ENCODE measurements at places on chromosomes 16 and 17.

DNA sequence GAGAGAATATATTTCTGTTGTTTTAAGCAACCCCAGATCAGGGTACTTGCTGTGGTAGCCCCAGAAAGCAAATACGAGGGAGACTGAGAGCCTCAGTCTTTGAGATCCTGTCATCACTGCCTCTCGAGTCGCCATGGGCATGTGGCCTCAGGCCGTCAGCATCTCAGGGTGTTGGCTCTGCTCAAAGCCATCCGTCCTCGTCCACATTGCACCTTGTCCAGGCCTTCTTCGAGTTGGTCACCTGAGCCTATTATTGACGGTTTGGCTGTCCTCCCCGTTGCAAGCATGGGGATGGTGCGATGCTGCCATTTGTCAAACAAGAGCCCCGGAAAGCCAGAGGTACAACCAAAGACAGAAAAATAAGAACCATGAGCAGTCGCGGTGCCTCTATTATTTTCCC lies 136.9 kb downstream of the IRF8 start:
- DNase-seq: no peak

- no peak for DNase-seq
Measured at GRCh38 chr16:51635181-51635580, 484.1 kb upstream of the SALL1 start.

DNA sequence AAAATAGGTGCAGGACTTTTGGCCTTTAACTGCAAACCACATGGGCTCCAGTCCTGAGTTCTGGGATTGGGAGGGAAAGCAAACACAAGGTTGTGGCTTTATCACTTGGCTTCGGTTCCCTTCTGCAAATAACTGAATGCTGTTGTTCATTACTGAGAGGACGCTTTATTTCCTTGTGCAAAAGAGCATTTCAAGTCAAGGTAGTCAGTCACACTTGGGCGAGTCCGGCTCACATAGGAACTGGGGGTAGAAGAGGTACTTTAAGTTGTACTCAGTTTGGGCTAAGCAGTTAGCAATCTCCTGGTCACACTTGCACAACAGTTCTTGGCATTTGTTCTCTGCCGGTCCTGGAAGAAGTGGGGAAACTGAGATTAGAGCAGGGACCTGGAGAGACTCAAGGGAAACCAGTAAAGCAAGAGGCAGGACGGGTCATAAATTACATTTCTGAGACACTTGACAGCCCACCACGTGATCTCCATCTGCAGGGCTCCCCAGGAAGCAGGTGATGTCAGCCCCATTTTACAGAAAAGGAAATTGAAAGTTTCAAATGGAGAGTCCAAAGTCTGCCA lies 21.6 kb downstream of the PLA2G10 start:
- no peak for DNase-seq

DNA sequence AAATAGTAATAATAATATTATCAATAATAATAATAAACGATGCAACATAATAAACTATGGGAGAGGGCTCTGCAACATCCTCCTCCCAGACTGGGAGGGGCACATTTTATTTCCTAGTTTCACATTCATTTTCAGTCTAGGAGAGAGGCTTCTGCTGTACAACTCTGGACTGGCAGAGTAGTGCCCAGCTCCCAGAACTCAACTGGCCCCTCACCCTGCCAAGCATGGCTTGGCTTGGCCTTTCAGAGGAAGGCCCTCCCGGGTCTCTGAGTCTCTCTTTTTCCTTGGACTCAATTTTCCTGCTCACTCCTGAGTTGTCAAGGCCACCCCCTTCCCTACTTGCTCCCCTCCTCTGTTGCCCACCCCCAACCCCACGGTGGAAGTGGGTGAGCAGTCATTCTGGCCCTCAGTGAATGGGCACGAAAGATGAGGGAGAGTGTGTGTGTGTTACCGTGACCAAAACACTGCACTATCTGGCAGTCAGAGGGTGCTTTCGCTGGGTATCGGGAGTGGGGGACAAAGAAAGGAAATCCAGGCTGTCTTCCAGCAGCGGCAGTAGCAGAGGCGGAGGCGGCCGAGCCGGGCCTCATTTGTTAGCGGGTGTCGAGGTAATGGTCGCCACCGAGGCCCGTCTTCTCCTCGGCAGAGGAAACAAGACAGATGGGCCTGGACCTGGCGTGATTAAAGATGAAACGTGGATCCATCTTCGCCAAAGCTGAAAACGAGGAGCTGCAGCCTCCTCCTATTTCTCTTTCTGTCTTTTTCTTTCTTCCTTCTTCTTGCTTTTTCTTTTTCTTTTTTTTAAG lies 2.3 kb downstream of the HOXB4 start:
- no peak for DNase-seq

DNA sequence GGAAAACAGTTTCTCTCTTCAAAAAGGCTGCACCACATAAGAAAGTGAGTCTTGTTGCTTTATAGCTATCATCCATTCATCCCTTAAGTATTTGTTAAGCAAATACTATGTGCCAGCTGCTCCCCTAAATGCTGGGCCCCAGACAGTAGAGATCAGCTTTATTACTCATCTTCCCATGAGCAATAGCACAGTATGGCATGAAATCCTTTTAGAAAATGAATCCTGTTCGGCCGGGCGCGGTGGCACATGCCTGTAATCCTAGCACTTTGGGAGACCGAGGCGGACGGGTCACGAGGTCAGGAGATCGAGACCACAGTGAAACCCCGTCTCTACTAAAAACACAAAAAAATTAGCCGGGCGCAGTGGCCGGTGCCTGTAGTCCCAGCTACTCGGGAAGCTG lies 99.5 kb downstream of the MYO1D start:
- DNase-seq: no peak

DNA sequence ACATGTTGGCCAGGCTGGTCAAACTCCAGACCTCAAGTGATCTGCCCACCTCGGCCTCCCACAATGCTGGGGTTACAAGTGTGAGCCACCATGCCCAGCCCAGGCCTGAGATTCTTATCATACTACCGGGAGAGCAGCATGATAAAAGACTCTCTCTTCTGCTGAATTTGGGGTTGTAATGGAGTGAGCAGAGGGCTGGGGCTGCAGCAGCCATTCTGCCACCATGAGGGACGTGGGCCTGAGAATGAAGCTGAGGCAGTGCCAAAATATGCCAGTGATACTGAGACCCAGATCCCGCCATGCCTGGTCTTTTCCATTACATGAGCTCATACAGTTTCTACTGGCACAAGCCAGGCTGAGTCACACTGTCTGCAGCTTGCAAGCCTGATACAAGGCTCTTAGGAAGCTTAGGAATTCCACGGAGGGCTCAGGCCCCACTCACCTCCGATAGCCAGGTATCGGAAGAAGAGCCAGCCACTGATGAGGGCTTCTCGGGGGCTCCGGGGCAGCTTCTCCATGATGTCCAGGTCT lies 19.6 kb upstream of the P2RX1 start:
- no peak for DNase-seq

GRCh38 chr17:49266233-49266632 lies 35.6 kb upstream of the PHOSPHO1 start:
- no peak for DNase-seq

- no peak for DNase-seq
Measured at GRCh38 chr17:50365649-50366393, 7.2 kb downstream of the MRPL27 start.

- no peak for DNase-seq
Measured at GRCh38 chr17:38443356-38444031, 15.2 kb downstream of the ARHGAP23 start.

DNA sequence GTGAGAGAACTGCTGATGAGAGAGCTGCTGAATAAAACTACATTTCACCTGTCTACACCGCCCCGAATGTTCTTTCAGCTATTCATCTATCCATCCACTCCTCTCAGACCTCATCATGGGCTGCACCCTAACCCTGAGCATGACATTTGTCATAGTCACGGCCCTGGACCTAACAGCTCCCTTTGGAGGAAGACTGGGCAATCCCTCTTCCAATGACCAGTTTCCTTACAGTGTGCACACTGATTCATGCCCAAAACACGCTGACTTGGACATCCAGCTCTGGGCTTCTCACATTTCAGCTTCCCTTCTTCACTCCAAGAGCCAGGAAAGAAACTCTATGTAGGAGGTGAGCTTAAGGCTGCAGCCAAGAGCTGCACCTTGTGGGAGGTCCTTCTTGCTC lies 41.8 kb upstream of the ARL4D start:
- DNase-seq: no peak

- DNase-seq: no peak
Measured at GRCh38 chr16:57637965-57638364, 9.5 kb downstream of the ADGRG1 start.

DNA sequence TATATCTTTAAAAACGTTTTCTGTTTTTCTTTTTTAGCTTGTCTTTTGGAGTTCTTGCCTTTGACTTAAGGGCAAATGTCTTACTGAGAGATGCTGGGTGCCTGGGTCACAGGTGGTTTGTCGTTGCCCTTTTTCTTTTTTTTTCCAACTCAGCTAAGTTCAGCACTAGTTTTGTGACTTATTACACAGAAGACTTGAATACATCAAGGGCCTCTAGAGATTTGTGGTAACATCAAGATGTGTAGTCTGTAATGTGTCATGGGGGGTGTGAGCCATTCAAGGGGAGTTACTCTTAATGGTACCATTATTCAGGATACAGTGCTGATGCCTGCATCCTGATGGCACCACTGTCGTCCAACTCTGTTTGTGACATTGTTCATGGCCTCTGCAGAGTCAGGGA lies 95.1 kb downstream of the PRKCA start:
- DNase-seq: no peak

DNA sequence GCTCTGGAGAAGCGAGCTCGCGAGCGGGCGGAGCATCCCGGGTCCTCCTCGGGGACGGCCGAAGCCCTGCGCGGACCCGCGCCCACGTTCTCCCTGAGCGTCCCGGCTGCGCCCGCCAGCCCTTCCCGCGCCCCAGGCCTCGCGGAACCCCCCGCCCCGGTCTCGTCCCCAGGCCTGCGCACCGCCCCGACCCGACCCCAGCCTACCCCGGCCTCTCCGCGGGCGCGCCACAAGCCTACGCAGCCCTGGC lies 159 bp downstream of the USP36 start:
- DNase-seq: no peak

DNA sequence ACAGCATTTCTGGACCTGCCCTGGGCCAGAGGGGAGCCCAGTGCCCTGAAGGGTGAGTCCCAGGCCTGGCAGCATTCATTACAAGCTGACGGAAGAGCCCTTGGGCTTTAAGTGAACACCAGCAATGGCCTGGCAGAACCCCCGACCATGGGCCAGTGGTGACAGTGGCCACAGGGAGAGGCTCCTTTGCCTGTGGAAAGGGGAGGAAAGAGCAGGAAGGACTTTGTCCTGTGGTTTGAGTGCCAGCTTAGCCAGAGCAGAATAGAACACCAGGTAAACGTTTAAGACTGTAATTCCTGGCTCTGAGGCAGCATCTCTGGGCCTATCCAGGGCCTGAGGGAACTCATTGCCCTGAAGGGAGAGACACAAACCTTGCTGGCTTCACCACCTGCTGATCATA lies 34.3 kb upstream of the ATP2C2 start:
- DNase-seq: no peak

DNA sequence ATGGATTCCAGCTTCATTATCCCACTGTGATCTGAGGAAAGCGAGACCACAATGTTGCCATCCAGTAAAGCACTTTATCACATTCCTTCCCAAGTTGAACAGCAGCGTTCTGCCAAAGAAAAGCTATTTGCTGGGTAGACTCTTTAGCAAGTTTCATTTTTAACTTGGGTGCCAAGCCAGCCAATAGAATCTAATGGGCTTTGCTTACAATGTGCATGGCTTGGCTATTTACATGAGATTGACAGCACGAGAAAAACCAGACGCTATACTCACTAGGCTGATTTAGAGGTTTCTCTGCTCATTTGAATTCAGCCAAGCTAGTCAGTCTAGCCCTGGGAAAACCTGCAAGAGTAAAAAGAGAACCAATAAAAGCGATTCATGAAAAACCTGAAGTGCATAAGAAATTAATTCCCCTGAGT lies 108.9 kb downstream of the CDH13 start:
- no peak for DNase-seq

DNA sequence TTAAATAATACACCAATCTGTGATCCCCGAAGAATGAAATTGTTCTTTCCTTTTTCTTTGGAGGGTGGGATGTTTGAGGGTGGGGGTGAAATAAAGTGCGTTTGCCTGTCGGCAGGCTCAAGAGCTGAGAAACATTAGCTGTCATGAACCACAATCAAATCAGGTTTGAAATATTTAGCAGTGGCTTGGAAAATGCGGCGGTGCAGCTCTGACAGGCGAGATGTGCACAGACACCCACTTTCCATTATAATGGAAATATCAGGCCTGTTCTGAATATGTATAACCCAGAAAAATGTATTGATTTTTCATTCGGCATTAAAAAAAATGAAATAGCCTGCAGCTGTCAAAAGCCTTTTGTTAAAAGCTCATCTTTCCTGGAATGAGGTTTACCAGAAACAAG lies 212.8 kb downstream of the ZFHX3 start:
- DNase-seq: no peak

- no peak for DNase-seq
Measured at GRCh38 chr16:50297301-50298074, 31.1 kb downstream of the ADCY7 start.

GRCh38 chr16:57503366-57503765 lies 17.1 kb upstream of the DOK4 start:
- DNase-seq: no peak

DNA sequence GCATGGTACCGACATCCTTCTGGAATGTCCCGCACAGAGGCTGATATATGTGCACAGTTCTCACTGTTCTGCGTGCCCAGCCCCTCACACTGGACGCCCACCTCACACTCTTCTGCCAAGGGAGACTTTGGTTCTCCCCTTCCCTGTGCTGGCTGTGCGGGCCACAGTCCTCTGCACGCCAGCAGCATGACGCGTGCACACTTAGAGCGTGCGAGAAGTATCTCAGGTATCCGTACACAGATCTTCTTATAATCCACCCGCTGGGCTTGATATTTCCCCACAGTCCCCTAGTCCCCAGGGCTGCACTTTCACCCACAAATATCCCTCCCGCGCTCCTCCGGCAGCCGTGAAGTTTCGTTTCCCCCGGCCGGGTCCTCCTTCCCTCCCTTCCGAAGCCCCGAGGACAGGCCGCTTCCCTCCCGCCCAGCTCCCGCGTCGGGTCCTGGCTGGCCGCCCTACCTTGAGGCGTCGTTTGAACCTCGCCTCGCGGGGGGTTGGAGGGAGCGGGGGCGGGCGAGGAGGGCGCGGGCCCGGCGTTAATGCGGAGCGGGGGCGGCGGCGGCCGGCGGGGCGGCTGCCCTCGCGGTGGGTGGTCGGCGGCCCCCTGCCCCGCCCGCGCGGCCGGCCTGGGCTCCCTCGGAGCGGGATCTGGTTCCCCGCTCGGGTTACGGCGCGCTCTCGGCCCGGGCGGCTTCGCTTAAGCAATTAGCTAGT lies 5.0 kb upstream of the FOXF1 start:
- no peak for DNase-seq

DNA sequence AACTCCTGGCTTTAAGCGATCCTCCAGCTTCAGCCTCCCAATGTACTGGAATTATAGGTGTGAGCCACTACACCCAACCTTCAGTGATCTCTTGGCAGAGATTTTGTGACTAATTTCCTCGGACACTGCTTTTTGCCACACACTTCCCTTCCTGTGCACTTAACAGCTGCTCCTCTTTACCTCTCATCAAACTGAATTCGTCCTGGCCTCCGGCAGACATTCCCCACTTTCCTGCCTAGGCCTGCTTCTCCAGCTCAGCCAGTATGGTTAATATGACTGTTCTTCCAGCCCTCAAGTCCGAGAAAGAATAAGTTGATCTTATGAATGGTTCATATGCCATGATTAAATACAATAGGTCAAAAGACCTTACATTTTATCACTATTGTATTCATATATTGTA lies 69.0 kb upstream of the MTMR4 start:
- no peak for DNase-seq

Data from effector CD8-positive, alpha-beta T cell (primary cell).